Foreskin fibroblast (primary cell): ENCODE measurements at places on chromosomes 6 and 20.

DNA sequence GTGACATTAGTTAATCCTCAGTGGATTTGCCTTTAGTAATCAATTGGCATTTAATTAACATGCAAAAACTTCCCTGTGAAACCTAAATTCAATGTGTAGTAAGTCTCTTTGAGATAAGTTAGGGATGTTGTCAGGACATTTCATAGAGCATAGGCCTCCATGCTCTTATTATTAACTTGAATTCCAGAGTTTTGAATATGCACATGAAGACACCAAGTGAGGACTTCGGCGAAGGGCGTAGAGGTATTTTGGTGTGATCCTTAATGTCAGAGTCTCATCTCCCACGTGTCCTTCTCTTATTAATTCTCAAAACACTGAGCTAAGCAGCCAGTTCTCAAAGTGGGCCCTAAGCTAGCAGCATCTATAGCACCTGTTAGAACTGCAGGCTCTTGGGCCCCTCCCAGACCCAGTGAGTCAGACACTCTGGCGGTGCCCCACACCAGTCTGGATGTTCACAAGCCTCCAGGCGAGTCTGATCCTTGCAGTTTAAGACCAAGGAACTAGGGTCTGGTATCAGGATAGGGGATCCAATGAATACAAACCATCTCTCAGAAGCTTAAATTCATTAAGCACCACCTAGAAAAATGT, 292.1 kb downstream of the QKI start:
- DNase-seq: no peak

DNA sequence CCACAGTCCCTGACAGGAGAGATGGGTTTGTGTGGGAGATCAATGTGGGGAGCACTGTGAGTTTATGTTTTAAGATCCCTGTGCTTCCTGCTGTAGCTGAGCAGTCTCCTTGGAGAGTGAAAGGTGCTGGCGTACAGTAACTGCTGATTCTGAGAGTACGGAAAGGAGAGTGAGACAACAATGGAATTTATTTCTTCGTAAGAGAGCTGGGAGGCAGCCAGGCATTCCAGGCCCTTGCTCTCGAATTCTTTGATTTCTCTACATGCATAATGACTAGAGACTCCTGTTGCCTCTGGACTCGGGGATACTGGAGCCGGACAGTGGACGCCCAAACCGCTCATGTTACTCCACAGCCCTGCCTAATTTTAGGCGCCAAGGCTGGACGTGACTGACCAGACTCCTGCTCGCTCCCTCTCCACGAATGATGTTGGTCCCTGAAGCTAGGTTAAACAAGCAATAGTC, 131.0 kb upstream of the PHACTR1 start:
- peak; percentile 26 for DNase-seq

DNA sequence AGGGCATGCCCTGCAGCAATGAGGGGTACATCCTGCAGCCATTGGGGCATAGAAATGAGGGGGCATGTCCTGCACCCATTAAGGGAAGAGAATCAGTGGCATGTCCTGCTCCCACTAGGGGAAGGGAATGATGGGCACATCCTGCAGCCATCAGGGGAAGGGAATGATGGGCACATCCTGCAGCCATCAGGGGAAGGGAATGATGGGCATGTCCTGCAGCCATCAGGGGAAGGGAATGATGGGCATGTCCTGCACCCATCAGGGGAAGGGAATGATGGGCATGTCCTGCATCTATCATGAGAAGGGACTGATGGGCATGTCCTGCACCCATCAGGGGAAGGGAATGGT, 49.7 kb downstream of the PSMB1 start:
- DNase-seq: no peak

GRCh38 chr6:138719011-138719635, 54.4 kb upstream of the CCDC28A start:
- peak; percentile 44 for DNase-seq

DNA sequence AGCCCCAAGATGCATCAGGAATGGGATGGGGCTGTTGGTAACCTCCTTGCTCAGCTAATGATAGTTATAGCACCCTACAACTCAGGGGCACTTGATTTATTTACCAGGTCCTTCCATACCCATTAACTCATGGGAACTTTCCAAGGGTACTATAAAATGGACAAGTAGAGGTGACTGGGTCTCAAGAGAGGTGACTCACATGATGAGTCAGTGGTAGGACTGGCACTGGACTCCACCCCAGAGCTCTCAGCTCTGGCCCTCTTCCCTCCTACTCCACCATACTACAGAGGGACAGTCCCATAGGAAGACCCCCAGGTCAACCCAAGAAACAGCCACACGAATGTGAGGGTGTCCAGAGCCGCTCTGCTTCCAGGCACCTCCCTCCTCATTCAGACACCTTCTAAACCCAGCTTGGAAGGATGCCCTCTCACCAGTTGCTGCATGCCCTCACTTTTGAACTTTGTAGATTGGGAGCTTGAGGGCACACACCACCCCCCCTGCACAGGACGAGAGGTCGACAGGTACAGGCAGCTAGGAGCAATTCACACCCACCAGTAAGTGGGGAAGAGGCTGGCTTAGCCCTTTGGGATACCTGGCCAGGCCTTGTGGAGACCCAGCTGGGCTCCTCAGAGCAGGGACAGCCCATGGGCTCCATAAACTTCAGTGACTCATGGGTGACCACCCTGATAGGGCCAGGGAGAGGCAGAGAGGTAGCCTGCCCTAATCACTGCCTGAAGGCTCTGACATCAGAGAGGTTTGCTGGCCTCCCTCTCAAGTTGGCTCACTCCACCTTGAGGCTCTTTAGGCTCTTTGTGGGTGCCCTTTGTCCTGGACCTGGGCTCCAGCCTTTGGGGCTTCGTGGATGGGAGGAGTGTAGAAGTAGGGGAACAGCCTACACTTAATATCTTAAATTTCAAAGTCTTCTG, 81.6 kb upstream of the MLN start:
- peak; percentile 78 for DNase-seq

GRCh38 chr6:109039795-109040194, 54.9 kb downstream of the SESN1 start:
- DNase-seq: no peak

DNA sequence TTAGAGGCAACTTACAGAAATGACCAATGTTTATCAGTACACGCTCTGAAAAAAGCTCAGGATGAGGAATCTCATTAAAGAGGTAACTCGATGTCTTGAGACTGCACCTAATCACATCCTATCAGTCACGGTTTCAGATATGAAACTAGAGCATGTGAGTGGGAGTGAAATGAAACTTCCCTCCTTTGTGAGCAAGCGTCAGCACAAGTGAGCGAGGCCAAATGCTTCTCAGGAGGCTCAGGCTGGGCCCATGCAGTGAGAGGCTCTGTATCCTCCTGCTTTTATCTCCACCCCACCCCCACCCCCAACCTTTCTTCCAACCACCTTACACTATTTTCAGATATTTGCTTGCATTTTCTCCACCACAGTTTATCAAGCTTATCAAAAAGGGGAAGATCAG, 140.8 kb upstream of the RIMS1 start:
- DNase-seq: no peak

DNA sequence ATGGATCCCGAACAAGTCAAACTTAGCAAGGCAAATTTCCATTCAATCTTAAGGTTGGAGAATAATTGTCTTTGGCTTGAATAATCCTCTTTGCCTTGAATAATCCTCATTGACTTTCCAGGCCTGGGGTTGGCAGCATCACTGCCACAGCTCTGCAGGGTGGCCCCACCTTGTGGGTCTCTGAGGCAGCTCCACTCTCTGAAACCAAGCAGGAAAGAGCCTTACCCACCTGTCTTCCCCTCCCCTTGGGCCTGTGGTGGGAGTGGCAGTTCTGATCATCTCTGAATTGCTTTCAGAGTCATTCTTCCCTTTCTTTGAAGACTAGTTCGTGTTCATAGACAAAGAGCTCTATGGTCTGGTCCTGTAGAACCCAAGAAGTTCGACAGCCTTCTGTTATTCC, 47.5 kb downstream of the KCNQ5 start:
- no peak for DNase-seq

GRCh38 chr6:91573826-91574416, 987.0 kb upstream of the MAP3K7 start:
- DNase-seq: no peak

- DNase-seq: no peak
These were observed 153.3 kb upstream of the SYNCRIP start for GRCh38 chr6:85795945-85796344.

- no peak for DNase-seq
These were observed 42.0 kb downstream of the JARID2 start for GRCh38 chr6:15287670-15288375.

- DNase-seq: no peak
These were observed 423.6 kb downstream of the BCKDHB start for GRCh38 chr6:80530103-80530502.

- DNase-seq: no peak
These were observed 65.3 kb upstream of the SNX9 start for GRCh38 chr6:157757430-157758403.

DNA sequence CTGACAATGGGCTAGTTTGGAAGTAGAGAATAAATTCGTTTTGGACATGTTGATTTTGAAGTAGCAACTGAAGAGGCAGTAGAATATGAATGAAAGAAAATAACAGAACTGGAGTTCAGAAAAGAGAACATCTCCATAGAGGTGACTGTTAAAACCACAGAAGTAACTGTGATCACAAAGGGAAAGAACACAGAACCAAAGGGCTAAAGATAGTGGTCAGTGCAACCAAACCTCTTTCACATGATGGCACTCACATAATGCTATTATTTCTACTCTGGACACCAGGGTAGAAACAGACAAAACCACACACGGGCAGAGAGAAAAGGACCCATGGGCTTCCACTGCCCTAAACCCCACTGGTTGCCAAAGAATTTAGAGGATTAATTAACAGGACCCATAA, 58.5 kb downstream of the CDK19 start:
- DNase-seq: no peak

GRCh38 chr20:32352121-32352720, 5.9 kb upstream of the ASXL1 start:
- no peak for DNase-seq

GRCh38 chr6:143130928-143131327, 70.2 kb downstream of the AIG1 start:
- no peak for DNase-seq

DNA sequence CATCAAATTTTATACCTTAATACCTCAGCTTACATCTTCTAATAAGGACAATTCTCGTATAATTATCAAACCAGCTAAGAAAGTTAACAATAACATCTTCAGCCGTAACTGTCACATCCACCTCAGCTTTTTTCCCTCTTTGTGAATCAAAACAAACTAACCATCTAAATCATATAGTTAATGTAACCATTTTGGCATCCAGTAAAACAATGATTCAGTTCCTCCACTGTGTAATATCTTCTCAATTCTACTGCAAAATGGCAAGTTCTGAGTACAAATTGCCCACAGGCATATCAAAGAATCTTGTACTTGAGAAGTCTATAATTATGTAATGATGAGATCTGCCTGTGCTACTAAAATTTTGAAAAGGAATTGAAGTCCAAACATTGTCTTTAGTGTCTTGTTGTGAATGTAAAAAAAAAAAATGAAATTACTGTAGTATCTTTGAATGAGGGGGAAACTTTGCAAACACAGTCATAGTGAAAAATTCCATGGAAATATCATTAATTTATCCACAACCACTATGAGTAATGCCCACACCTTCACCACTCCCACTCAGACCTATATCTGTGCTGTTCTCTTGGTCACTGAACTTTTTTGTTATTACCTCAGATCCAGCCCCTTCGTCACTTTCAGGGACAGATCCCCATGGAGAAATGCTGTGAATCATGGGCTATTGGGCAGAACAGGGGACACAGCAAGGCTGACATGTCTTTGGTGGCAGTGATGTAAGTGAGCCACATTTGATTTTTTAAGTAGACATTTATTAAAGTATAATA, 178.6 kb upstream of the RAB32 start:
- DNase-seq: peak; percentile 36

DNA sequence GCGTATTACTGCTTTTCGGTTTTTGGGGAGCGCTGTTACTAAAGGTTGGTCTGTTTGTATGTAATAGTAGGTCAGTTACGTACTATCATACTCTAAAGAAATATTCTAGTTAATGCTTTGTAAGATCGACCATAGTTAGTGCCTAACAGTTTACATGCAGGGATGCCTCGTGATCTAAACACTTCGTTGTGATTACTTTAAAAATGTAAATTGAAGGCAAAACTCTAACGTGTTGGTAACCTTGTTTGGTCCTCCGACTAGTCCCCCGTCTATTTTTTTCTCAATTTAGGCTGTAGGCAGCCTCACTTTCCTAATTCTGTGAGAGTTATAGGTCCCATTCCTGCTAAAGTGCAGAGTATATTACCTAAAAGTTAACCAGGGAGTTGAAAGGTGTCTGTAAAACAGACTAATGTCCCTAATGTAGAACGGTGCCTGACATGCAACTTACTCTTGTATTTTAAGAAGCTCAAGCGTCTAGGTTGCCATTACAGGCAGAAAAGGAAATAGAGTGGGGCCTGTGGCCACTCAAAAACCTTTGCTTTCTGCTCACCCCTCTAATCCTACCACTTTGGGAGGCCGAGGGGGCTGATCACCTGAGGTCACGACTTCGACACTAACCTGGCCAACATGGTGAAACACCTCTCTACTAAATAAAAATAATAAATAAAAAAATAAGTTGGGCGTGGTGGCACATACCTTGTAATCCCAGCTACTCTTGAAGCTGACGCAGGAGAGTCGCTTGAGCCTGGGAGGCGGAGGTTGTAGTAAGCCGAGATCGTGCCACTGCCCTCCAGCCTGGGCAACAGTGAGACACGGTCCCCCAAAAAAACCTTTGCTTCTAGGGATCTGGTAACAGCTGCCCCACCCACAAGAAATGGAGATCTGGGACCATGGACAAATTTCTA, 37.8 kb downstream of the HFE start:
- DNase-seq: no peak

GRCh38 chr6:161630674-161631073, 356.8 kb upstream of the AGPAT4 start:
- no peak for DNase-seq

DNA sequence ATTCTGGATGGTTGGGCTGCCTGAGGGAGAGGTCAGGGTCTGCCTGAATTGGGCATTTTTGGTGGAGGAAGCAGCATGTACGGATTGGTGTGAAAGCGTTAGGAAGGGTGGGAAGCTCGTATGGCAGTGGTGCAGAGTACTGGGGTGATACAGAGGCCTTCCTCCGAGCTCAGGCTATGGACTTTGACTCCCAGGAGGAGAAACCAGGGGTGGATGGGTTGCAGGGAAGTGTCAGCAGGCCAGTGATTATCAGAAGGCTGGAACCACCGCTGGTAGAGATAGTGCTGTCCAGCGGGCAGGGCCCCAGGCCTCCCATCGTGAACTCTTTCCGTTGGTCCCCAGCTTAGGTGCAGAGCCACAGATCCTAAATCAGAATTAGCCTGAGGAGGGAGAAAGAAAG, 5.3 kb downstream of the WFDC5 start:
- DNase-seq: no peak

GRCh38 chr6:88494401-88495140, 328.4 kb upstream of the CNR1 start:
- no peak for DNase-seq

- no peak for DNase-seq
These were observed 35.7 kb downstream of the TFAP2C start for GRCh38 chr20:56664796-56665195.
